Activated CD4-positive, alpha-beta T cell treated with anti-CD3 and anti-CD28 coated beads, Interleukin-2, amount 10 ng/mL, durations not matched to agents 24 days and 14 days (primary cell): ENCODE measurements at places on chromosomes 6 and 20. TPM values are rescaled to one million over a fixed set of nuclear protein-coding genes. Genes with fewer than 3 reads are reported as not detected.

- no peaks in the 10 kb centered on the region for H3K27me3 ChIP-seq
- H3K36me3 ChIP-seq = no peaks in the 10 kb centered on the region
- no peak overlapping the region for H3K4me3 ChIP-seq
- no peaks in the 10 kb centered on the region for H3K4me1 ChIP-seq
These were observed 1242.1 kb downstream of the HACE1 start for GRCh38 chr6:103617642-103618041.

DNA sequence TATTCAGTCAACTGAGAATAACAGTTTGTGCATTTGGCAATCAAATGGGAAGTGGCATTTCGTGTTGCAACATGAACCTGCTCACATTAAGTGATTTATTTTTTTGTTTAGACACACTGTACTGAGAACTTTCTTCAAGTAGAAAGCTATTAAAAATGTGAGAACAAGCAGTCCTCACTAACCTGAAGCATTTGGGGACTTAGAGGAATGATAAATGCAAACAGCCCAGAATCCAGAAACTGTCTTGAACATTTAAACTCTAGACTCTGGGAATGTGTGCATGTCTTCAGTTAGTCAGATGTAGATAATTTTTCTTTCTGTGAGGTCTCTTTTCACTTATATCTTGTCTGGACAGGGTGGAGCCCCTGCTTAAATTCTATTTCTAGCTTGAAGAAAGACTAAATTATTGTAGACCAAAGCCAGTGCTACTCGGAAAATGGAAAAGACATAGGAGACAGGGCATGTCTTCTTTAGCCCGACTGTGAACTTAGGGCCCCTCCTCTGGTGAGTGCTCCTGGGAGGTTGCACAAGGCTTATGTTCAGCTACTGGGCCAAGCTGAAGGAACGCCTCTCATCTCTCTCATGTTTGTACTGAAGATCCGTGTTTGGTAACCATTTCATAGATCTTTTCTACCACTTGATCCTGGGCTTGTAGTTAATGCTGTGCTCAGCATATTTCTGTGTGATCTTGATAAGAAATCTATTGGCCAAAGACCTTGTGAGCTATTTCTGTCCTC is 70.1 kb downstream of the SLX4IP start:
- no peak for DNase-seq
- no peaks in the 10 kb centered on the region for H3K36me3 ChIP-seq
- H3K27me3 ChIP-seq = no peaks in the 10 kb centered on the region
- H3K4me1 ChIP-seq = peaks cover 27% of the 10 kb centered on the region

DNA sequence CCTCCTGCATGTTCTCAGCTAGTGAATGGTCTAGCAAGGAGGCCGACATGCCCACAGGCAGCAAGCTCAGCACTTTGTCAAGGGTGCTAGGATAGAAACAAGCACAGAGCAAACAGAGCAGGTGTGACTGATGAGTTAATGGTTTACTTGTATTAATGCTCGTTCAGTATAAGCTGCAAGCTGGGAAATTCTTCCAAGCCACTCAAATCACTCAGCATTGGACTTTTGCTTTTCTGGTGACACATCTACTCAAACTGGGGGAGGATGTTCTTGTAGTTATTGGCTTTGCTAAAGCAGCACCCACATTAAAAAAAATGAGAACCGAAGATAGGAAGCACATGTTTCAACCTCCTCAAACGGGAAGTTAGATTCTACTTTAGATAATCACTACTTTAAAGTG is 43.1 kb upstream of the NEDD9 start:
- DNase-seq = peak; percentile 69
- H3K4me3 ChIP-seq = peak overlapping the region; percentile 49
- peaks cover 35% of the 10 kb centered on the region for H3K36me3 ChIP-seq
- H3K27me3 ChIP-seq = no peaks in the 10 kb centered on the region

DNA sequence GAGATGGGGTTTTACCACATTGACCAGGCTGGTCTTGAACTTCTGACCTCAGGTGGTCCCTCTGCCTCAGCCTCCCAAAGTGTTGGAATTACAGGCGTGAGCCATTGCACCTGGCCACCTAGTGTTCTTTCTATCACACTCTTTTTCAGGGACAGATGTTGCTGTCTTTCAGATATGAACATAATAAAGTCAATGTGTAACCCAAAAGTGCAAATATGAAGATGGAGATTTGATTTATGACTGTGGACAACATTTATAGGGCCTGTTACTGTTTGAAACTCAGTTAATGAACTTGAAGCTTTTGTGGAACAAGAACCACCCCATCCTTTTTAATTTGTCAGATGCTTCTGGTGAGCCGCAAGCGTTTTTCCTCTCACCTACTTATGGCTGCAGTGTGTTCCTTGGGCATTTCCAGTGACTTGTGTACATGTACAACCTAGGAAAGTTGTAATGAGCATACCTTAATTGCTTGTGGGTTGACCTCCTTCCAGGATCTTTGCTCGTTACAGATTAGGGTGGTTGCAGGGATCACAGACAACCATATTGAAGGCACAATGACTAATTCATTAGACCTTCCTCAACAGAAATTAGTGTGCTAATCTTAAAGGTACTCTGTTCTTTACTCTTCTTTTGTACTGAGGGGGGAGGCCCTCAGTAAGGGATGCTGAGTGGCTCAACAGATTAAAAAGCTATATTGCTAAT is 6.8 kb downstream of the TBPL1 start:
- H3K36me3 ChIP-seq = peaks cover 5% of the 10 kb centered on the region
- peaks cover 36% of the 10 kb centered on the region for H3K4me1 ChIP-seq
- no peaks in the 10 kb centered on the region for H3K27me3 ChIP-seq
- no peak overlapping the region for H3K4me3 ChIP-seq
- no peak overlapping the region for H3K27ac ChIP-seq

GRCh38 chr6:137767911-137768690 is 99.0 kb upstream of the TNFAIP3 start:
- peak overlapping the region; percentile 87 for H3K27ac ChIP-seq
- H3K4me3 ChIP-seq = peak overlapping the region; percentile 47
- H3K4me1 ChIP-seq = peaks cover 24% of the 10 kb centered on the region
- DNase-seq = peak; percentile 73

IDH3B gene
- 121 and 127 TPM in 2 replicates for total RNA-seq

TRIM31 gene
- total RNA-seq = 0.09 TPM in 1 of 2 replicates, not detected in the other

C6orf58 gene
- not detected in 2 replicates for total RNA-seq

KHDC1 gene
- total RNA-seq = 5.1 and 5.2 TPM in 2 replicates

HRH3 gene
- not detected in 2 replicates for total RNA-seq

SMLR1 gene
- not detected in 2 replicates for total RNA-seq
